M059J (cell line): ENCODE measurements at places on chromosomes 2 and 18. TPM values are rescaled to one million over a fixed set of nuclear protein-coding genes. Genes with fewer than 3 reads are reported as not detected.

DNA sequence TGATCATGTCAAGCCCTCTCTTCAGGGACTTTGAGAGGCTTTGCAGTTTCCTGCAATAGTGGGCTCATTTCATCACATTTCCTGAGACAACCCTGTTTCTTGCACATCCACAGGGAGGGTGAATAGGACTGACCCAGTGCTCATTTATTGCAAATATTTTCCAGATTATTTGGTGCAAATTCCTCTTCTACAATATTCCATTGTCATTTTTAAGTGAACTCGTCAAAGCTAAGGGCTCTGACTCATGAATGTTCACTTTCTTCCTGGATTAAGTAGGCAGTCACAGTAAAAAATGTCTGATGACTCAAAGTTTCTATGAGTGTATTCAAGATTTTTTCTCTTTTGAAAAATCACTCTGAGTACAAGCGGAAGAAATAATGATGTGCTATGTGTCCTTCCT, 225.5 kb upstream of the GALNT5 start:
- peak; percentile 88 for DNase-seq

GRCh38 chr2:126782648-126783047, 116.0 kb upstream of the TEX51 start:
- no peak for DNase-seq

DNA sequence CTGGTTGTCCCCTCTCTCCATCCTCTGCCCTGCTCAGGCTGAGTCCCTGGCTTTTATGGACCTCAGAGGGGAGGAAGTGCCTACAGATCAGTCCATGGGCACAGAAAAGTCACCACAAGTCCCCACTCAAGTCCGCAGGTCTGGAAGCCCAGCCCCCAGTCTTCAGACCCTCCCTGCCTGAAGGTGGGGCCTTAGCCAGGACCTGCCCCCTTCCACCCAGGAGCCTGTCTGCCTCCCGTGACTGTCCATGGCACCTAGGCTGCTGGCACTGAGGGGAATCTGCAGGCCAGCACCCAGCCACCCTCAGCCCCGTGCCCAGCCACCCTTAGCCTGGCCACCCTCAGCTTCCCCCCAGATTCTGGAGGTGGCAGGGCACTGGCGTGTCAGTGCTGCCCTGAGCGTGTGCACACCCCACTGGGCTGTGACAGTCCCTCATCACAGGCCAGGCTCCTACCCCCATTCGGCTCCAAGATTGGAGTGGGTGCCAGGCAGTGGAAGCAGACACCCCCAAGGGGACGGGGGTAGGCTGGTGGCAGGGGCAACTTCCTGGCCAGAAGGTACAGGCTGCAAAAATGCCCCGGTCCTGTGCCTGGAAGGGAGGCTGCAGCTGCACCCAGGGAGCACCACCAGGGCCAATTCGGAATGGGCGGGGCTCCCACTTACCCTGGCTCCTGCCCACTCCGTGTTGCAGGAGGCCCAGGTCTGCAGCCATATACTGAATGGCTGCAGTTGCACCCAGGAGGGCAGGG, 154.7 kb upstream of the RMP24 start:
- no peak for DNase-seq

DNA sequence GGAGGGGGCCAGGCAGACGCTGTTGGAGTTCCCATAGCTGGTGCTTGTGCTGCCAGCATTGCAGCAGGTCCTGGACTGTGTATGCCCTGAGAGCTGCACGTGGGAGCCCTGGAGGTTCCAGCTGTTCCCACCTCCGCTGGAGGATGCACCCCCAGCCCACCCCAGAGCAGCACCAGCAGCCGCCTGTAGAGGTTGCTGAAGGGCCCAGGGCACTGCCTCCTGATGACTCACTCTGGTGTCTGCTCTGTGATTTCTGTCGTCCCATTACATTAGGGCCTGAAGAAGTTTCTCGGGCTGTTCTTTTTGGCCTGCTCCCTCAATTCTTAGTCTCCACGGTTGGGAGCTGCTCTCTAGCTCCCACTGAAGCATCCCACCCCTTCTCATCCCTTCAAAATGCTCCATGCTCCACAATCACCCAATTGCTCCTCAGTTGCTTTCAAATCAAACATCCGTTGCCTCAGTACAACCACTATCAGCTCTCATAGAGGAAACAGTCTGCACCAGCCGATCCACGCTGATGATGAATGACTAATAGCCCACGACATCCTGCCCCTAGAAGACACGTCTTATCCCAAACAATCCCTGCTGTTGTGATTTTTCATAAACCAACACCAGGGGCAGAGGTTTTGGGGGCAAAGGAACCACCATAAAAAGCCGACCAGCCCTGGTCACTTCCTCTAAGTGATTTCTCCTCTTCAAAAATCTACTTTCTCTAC, 65.2 kb upstream of the RNF152 start:
- DNase-seq, result peak; percentile 40

DNA sequence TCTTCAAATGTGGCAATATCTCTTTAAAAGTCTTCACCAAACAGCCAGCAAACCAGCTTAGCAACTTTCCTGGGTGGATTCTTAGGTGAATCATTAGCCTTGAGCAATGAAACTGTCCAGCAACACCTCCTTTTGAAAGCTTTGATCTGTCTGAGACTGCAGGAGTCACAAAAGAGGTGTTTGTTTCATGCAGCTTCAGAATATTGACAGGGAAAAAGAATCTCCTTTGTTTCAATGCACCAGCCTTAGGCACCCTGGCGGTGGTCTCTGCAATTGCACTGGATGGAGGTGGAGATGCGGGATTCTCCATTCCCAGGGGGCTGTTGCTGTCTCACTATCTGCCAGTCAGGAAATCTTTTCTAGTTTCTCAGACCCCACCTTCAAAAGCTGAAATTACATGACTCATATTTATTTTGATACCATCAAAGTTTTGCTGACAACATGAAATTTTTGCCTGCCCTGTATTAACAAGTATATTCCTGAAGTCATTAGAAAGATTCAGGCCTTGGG, 76.0 kb upstream of the DSG1 start:
- DNase-seq, result no peak

DNA sequence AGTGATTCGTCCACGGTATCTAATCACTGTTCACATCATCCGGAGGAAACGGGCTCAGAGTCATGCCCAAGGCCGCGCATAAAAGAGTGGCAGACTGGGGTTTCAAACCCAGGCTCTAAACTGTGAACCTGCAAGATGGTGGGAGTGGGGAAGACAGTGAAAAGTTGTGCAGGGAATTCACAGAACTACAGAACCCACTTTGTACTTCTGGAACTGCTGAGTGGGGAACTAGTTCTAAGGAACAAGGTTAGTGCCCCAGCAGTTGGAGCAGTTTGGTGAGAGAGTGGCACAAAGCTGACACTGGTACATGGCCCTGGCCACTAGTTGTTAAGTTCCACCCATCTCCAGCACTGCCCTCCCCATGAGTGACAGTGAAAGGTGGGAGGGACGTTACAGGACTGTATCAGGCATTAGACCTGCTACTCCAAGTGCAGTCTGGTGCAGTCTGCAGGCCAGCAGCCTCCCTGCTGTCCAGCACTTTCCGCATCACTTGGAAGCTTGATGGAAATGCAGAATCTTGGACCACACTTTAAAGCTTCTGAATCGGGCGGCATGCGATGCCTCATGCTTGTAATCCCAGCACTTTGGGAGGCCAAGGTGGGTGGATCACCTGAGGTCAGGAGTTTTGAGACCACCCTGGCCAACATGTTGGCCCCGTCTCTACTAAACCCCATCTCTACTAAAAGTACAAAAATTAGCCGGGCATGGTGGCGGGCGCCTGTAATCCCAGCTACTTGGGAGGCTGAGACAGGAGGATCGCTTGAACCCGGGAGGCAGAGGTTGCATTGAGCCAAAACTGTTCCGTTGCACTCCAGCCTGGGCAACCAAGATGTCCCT, 47.3 kb downstream of the C2orf42 start:
- peak; percentile 72 for DNase-seq

RNF125 gene
- total RNA-seq, result 0.07 TPM in 1 of 2 replicates, not detected in the other

LYG1 gene
- 0.96 TPM in 1 of 2 replicates, not detected in the other for total RNA-seq
